ENCODE measurements at places on chromosomes 3 and 15.
A peak's percentile ranks its signal among the peaks of the same experiment; 100 is the strongest.

- peak; percentile 74 for DNase-seq
Measured at GRCh38 chr3:167684388-167684993, 30.7 kb upstream of the WDR49 start.

- no peak for DNase-seq
Measured at GRCh38 chr15:70609889-70610288, 153.5 kb downstream of the UACA start.

GRCh38 chr3:57127891-57128518 lies 37.1 kb downstream of the IL17RD start:
- no peak for DNase-seq

GRCh38 chr3:121870717-121871116 lies 23.5 kb upstream of the SLC15A2 start:
- DNase-seq, result no peak

- DNase-seq, result peak; percentile 79
Measured at GRCh38 chr3:69791919-69792399, 52.7 kb downstream of the MITF start.

- DNase-seq, result no peak
Measured at GRCh38 chr15:65212097-65212496, 824 bp upstream of the CILP start.

DNA sequence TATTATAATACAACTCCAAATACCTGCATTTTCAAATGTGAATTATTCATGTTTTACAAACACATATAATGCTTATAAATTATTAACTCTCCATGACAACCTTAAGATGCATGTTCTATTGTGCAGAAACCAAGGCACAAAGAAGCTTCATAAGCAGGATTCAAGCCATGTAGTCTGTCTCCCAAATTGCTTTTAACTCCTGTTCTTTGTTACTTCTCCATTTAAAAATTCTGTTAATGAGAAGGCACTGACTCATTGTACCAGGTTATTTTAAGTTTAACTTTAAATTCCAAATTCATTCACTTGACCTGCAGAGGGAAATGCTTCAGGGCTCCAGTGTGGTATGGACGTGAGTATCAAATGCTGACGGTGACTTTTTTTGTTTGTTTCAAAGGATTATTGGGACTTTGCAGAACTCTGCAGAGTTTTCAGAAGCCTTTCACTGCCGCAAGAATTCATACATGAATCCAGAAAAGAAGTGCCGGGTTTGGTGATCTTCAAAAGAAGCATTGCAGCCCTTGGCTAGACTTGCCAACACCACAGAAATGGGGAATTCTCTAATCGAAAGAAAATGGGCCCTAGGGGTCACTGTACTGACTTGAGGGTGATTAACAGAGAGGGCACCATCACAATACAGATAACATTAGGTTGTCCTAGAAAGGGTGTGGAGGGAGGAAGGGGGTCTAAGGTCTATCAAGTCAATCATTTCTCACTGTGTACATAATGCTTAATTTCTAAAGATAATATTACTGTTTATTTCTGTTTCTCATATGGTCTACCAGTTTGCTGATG lies 100.0 kb downstream of the MME start:
- DNase-seq, result no peak

- peak; percentile 77 for DNase-seq
Measured at GRCh38 chr3:194137008-194137505, 1.1 kb downstream of the HES1 start.

GRCh38 chr3:32334675-32335074 lies 57.0 kb upstream of the CMTM7 start:
- no peak for DNase-seq

DNA sequence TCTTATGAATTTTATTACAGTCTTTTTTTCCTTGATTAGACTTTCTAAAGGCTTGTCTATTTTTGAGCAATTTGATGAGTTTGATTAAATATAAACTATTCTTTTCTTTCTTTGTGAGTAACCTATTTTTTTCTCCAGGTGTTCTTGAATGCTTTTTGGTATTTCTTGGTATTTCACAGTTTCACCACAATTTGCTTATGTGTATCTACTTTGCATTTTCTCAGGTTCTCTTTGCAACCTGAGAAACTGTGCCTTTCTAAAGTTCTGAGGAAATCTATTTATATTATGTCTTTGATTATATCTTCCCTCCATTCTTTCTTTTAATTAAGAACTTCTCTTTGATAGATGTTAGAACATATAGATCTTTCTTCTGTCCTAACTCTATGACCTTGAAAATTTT lies 117.1 kb upstream of the MLF1 start:
- no peak for DNase-seq

- no peak for DNase-seq
Measured at GRCh38 chr3:124545891-124546290, 184.4 kb upstream of the UMPS start.

DNA sequence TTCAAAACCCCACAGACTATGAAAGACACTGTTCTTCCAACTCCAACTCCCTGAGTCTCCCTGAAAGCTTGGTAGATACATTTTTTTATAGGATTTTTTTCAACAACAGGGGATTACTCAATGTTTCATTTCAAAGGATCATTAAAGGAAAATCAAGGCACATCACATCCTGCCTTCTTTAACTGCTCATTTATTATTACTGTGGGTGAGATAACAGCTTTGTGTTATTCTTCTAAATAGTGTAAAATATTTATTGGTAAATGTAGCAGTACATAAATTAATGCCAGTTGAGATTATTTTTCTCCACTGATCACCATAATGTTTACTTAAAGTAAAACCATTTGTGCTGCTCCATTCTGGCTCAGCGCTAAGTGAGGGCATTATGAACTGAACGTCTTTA lies 57.2 kb downstream of the AGBL1 start:
- no peak for DNase-seq

DNA sequence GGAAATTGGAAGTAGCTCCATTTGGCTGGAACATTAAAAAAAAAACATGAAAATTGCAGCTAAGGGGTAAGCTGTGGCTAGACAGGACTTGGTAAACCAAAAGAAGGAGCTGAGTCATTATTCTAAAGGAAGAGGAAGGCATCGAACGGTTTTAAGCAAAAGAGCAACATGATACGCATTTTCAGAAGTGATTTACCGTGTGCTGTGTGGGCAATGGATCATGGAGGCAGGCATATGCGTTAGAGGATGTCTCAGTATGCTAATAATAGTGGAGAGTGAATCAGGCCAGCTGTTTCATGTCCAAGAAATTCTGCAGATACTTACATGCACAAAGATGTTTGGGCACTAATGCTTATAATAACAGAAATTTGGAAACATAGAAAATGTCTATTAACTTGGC lies 409.1 kb upstream of the ATP11B start:
- DNase-seq, result no peak

GRCh38 chr15:29888646-29889045 lies 66.4 kb upstream of the TJP1 start:
- DNase-seq, result no peak

DNA sequence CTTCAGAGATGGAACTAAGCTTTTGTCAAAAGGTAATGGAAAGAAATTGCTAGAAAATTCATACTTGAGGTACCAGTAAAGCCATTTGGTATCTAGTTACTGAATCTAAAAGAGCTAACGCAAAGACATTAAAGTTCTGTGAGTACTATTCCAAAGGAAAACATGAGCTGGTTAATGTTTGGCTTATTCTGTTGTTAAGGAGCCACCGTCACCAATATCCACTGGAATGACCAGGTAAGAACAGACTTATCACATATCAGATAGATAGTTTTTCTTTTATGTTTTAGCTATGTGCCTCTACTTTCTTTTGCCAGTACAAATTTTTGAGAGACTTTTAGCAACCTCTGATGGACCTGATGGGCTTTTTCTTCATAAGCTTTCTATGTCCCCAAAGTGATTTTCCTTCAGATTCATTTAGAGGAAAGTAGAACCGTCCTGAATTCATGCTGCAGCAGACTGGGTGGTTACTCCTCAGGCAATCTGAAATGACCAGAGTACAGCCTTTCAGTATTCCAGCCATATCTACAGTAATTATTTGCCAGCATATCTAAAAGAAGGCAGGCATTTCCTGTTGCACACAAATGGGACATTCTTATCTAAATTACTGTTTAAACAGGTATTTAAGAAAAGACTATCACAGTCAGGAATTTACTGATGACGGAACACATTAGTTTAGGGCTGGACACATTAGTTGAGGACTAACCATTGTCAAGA lies 274.1 kb downstream of the MECOM start:
- DNase-seq, result peak; percentile 92

DNA sequence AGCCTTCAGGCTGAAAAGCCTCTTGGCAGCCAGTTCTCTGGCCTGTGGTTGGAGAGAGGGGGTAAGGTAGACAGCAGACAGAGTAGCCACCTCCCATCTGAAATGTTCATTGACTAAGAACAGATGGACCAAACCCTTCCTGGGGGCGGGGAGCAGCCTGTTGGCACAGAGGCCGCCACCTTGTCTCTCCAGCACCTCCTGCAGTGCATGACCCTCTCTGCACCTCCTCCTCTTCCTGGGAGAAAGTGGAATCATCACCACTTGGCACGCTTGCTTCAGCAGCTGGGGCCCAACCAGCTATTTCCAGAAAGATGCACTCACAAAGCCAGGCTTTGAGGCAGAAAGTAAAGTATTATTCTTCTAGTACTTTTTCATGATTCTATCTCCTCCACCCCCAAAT lies 313.4 kb upstream of the CHRM5 start:
- DNase-seq, result no peak

DNA sequence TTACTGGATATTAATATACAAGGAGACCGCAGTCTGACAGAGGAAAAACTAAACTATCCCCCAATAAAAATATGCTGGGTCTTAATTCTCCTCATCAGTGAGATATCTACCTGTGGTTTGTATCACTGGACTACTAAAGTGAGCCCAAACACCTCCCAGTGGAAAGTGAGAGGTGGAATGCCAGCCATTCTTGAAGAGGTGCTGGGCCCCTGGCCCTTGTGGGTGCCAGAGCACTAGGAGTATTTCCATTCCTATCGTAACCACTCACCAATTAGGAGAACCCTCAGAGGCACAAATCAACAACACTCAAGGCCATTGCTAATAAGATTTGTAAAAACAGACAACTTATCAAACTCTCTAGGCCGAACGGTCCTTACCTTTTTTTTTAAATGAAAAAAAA lies 121.5 kb upstream of the TSPAN3 start:
- DNase-seq, result no peak

- no peak for DNase-seq
Measured at GRCh38 chr3:13125092-13126015, 52.1 kb upstream of the IQSEC1 start.

DNA sequence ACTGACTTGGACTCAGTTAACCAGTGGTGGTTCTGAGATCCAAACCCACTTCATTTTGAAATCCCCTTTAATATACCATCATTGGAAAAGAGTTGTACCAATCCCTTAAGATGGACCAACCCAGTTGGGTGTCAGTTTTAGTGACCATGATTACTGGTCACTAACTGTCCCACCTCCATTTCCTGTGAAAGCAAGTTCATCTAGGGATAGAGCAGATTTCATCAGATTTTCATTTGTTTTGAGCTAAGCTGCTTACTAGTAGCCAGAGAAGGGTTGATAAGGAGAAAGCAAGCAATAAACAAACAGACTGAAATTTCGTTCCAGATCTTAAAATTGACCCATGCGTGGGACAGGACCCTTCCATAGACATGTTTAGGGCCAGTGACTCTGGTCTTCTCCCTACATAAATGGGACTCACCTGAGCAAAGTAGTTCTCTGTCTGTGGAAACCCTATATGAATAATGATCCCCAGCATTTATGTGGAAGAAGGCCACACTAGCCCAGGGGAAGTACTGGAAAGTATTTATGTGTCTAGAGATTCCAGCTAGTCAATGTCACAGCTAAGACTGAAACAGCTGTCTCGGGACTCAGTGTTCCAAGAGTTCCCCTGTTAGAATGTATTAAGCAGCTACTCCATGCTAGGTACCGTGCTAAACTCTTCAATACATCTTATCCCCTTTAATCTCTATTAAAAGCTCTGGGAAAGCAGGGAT lies 196.0 kb upstream of the BCL6 start:
- DNase-seq, result no peak

DNA sequence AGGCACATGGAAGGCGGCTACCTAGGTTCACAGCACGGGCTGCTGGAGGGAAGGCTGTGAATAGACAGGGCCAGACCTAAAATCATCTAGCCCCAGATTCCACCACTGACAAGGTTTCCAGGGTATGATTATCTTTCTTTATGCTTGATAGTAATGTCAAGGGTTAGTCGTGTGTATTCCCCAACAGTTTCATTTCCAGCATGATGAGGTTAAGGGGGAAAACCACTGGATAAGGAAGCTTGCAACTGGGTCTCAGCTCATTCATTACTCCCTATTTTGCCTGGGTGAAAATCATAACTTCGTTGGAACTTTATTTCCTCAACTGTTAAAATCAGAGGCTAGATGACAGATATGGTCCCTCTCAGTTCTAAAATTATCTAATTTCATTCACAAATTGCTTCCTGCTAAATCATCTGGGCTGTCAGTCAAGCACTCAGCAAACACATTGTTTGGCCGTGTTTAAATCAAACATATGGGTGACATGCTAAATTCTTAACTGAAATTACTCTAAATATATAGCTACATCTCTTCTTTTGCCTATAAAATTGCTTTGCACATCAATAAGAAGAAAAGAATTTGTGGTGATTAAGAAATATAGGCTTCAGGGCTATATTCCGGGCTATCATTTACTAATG lies 111.7 kb downstream of the CYP19A1 start:
- DNase-seq, result no peak

- DNase-seq, result no peak
Measured at GRCh38 chr15:75736256-75736655, 23.6 kb upstream of the CSPG4 start.

- no peak for DNase-seq
Measured at GRCh38 chr3:195889870-195890295, 18.5 kb downstream of the TNK2 start.

DNA sequence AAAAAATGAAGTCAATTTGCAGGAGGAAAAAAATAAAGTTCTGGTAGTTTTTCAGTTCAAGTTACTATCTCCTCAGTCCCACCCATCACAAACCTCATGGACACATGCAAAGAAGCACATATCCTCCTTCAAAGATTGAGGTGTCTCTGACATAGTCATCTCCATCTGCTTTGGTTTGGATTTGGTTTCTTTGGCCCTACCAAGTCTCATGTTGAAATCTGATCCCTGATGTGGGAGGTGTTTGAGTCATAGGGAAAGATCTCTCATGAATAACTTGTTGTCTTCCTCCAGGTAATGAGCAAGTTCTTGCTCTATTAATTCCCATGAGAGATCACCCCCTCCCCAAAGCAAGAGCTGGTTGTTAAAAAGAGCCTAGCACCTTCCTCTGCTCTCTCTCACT lies 446.8 kb downstream of the IGSF11 start:
- no peak for DNase-seq

- DNase-seq, result no peak
Measured at GRCh38 chr3:128167973-128168674, 14.8 kb downstream of the EEFSEC start.

DNA sequence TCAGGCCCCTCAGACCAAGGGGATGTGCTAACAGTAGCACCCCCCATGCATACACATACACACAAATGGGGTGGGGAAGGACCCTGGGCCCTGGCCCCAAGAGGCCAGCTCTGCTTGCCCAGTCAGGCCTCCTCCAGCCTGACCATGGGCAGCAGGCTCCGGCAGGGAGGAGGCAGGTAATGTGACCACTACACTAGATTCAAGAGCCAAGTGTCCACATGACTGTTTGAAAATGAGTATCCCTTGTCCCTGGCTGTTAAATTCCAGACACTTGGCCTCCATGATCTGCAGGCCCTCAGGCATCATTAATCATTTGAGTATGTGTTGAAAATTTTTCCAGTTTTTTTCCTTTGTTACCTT lies 13.9 kb upstream of the GNAI2 start:
- DNase-seq, result no peak

GRCh38 chr3:190738636-190739155 lies 123.8 kb downstream of the GMNC start:
- DNase-seq, result no peak

Measured in endothelial cell of umbilical vein (primary cell).